ENCODE measurements at places on chromosomes 2 and 18.
A peak's percentile ranks its signal among the peaks of the same experiment; 100 is the strongest.

DNA sequence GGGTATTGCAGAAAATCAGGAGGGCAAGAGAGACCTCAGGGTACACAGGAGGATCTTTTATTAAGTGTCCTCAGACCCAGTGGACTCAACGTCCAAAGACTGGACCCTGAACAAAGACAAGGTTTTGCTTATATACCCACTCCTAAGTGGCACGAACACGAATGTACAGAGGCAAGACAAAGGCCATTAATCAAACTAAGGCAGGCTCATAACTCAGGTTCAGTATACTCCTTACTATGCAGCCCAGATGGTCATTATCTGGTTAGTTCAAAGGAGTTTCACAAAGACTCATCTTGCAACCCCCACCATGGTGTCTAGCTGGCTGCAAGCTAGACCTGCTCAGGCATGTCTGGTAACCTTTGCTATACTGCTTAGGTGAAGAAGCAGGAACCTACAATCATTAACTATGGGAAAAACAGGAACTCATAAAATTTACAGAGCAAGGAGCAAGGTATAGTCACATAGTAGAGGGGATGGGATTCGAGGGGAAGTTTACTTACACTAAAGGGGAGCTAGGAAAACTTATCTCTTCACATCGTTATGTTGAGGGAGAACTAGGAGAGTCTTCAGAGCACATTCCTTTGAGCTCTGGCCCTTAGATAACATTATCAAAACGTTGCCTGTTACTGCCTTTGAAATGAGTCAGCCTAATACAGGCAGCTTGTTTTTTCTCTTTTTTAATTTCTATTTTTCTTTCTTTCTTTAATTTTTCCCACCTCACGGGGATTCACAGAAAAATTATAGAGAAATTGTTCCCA lies 33.9 kb downstream of the SLC4A3 start:
- DNase-seq, result no peak

DNA sequence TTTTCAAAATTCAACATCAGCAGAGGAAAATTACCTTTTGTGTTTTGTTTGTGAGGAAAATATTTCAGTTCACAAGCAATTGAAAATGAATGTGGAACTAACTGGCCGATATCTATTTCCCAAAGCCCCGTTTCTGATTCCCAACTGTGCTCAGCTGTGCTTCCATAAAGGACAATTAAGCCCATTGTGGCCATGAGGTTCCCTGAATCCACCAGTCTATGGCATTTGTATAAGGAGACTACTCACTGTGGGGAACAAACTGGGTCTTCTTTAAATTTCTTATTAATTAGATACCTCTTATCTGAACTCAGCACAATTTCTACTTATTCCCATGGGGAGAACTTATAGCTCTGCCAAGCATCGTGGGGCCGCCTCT lies 31.4 kb upstream of the AGAP1 start:
- no peak for DNase-seq

DNA sequence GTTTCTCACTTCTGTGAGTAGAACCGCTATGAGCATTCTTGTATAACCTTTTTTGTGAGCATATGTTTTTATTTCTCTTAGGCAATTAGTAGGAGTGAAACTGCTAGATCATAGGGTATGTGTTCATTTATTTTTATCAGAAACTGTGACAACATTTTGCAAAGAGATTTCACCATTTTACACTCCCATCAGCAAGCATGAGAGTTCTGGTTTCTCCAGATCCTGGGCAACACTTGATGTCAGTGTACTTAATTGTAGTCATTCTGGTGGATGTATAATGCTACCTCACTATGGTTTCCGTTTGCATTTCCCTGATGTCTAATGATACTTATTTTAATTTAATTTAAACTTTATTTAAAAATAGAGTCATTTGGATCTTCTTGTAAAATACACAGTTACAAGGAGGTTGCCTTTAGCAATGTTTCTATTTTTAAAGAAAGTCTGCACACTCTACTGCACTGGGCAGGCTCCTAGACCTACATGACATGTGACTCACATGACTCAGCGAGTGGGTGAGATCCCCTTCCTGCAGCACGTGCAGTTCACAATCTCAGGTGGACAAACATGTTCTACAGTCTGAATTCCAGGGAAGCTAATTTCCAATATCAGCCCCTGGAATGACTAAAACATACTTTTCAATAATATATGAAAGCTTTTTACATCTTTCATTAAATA lies 127.0 kb upstream of the BCL2L11 start:
- DNase-seq, result peak; percentile 21

DNA sequence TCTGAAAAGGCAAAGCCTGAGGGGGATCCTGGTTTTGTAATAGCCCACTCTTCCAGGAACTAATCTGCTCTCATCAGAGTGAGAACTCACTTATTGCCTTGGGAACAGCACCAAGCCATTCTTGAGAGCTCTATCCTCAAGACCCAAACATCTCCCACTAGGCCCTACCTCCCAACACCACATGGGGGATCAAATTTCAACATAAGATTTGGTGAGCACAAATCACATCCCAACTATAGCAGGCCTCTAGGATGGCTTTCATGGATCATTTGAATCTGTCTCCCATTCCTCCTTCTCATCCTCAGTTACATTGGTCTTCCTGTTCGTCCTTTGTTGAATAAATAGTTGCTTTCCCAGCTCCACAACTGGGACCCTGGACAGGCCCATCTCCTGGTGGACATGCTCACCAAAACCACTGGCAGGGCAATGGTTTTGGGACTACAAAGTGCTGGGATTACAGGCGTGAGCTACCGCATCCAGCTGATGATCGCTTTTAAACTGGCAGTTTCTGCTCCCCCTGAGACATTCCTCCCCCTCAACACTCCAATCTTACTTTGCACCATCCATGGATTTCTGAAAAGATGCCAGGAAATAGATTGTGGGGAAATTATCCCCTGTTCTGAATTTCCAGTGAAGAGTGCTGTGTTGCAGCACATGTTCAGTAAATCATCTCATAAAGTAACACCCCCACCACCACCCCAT lies 42.6 kb downstream of the MCFD2 start:
- DNase-seq, result no peak

- no peak for DNase-seq
Measured at GRCh38 chr2:113234721-113235346, 43.9 kb downstream of the PAX8 start.

DNA sequence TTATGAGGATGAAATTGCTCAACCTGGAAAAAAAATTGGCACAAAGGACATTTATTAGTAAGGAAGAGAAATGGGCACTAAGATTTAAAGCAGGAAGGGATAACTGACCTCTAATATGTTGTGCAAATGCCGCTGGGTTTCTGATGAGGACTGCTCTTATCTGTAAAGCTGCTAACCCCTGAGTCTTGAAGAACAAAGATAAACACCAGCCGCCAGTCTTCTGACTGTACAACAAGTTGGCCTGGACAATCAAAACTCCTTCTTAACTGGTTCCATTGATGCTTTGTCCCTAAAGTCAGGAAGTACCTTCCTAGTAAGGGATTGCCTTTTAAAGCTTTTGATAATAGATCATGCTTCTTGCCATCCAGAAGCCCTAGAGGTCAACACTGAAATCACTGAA lies 301.8 kb downstream of the TRIB2 start:
- DNase-seq, result no peak

GRCh38 chr18:2180586-2180985 lies 390.7 kb downstream of the METTL4 start:
- no peak for DNase-seq

- no peak for DNase-seq
Measured at GRCh38 chr2:221420245-221420644, 151.9 kb downstream of the EPHA4 start.

DNA sequence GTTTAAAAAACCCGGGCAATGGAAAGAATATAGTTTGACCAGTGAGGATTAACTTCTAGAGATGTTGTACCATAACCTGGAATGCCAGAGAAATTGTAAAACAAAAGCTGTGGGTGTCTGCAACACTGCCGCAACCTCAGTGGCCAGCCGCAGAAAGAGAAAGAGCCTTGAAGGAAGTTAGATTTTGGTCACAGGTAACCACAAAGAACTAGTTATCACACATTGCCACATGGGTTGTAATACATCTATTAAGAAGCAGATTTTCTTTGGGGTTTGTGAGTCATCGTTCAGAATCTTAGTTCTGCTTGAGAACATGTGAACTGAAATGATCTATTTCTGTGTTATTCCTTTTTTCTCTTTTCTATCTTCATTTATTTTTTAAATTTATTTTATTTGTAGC lies 222.9 kb upstream of the AGAP1 start:
- DNase-seq, result no peak

GRCh38 chr18:56238576-56238975 lies 399.8 kb downstream of the TXNL1 start:
- no peak for DNase-seq

DNA sequence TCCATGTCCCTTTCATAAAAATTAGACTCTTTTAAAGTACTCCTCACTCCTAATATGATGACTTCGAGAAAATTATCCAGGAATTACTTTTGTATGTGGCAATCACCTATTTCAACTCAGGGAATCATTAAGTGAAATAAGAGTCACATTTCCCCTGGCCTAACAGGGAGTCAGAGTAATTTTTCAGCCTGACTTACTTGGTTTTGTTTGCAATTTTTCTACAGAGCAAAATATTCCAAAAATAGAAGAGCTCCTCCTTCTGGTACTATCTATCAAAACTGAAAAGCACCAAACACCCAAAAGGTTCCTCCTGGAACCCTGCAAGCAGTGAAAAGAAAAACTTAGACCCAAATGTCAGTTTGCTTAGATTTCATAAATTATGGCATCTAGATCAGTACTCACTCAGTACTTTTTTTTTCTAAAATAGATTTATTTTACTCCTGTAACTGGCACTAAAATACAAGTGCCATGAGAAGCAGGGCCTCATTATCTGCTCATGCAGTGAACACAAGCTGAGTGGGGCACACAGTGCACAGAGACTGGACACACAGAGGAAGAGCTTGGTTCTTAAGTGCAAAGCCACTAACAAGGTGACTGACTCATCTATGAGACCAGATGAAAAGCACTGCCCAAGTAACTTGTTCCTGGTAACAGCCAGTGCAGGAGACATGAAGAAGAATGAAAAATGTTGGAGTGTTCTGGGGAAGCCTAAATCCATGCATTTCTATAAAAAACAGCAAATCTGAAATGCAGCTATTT lies 28.7 kb downstream of the ACAA2 start:
- DNase-seq, result no peak

DNA sequence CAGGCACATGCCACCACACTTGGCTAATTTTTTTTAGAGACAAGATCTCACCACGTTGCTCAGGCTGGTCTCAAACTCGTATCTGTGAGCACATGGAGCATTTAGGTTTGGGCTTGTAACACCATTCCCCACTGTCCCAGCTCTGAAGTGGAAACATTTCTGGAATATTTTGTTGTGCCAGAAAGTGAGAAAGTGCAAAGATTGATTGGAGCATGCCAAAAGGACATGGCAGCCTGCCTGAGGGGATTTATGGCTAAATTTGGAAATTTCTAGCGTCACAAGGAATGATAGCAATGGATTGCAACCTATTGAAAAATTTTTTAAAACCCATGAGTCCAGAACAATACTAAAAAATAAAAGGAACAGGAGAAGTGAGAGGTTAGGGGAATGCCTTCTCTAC lies 136.8 kb downstream of the ESCO1 start:
- no peak for DNase-seq

DNA sequence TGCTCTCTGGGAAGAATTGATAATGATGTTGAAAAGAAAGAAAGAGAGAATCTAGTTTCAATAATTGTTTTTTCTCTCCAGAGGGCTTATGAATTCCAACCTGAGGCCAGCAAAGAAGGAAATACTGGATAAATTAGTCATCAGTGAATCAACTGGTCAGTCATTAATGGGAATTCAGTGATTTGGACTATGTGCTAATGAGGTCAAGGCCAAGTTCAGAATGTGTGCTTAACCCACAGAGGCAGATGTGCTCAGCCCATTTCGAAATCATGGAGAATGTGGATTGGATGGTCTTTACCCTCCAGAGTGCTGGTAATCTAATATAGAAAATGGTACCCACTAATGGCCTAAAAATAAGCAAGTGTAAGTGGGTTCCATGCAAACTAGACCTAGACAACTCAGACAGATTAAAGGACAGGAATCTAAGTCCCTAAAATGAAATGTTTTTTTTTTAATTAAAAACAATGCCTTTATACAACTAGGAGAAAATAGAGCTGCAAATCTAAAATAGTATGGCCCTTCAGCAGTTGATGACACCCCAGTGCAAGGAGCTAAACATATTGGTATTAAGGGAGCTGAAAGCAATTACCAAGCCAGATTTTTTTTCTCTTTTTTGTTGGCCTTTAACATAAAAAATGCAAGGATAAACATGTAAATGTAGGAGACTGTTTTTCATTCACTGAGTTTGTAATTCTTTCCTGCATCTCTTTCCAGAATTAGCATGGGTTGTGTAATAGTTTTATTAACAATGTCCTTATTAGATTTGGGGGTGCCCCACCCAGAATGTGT lies 296.9 kb downstream of the SATB2 start:
- no peak for DNase-seq

DNA sequence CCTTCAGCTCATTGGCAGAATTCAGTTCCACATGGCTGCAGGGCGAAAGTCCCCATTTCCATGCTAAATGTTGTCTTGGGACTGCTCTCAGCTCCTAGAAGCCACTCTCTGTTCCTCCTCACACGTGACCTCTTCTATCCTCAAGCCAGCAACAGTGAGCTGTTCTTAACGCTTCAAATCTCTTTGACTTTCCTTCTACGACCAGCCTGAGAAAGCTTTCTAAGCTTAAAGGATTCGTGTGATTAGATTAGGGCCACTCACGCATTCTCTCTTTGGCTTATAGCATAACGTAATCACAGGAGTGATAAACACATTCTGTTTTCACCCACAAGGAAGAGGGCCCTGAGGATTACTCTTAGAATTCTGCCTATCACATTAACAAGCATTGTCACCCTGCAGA lies 29.8 kb upstream of the LAMA1 start:
- DNase-seq, result no peak

DNA sequence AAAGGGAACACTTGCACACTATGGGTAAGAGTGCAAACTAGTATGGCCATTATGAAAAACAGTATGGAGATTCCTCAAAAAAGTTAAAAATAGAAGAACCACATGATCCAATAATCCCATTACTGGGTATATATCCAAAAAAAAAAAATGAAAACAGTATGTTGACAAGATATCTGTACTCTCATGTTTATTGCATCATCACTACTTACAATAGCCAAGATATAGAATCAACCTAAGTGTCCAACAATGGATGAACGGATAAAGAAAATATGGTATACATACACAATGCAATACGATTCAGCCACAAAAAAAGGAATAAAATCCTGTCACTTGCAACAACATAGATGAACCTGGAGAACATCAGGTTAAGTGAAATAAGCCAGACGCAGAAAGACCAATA lies 73.3 kb downstream of the LOXHD1 start:
- no peak for DNase-seq

- no peak for DNase-seq
Measured at GRCh38 chr2:145792745-145793144, 1272.8 kb upstream of the ZEB2 start.

GRCh38 chr2:127612111-127612822 lies 33.7 kb upstream of the GPR17 start:
- DNase-seq, result no peak
